ENCODE measurements at places on chromosomes 7 and 10. TPM values are rescaled to one million over a fixed set of nuclear protein-coding genes. Genes with fewer than 3 reads are reported as not detected.

DNA sequence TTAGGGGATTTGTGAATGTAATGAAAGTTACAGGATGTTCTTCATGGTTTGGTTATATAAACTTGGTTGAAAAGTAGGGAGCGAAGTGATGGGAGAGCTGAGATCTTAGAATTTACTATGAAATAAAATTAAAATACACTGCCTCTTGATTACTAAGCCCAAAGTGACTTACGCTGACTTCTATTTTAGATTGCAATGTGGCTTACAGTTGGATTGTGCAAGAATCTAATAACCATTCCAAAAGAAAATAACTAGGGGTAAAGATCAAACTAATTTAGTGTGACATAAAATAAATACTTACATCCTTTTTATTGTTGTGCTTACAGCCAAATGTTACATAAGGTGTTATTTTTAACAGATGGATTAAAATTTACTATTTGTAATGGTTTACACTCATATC, 15.3 kb downstream of the WNT16 start:
- H3K4me1 ChIP-seq, result no peaks in the 10 kb centered on the region
- no peak overlapping the region for H3K4me3 ChIP-seq
- H3K27me3 ChIP-seq, result no peaks in the 10 kb centered on the region
- no peak for DNase-seq

DNA sequence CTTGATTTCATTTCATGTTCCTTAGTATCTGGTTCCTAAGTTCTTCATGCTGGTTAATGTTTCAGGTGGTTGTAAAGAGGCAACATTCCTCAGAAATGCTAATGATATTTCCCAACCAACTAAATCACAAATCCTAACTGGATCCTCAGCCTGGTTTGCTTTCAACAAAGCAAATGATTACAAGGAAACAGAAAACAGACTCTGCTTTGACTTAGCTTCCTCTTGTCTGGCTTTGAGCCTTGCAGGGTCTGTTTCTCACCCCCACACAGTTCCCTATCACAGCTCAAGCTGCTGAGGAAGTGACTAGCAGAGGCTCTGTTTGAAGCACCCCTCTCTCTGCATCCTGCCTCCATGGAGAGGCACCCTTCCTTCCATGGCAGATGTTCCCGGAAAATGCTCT, 130.2 kb upstream of the CTTNBP2 start:
- no peak overlapping the region for H3K27ac ChIP-seq
- no peak for DNase-seq
- H3K27me3 ChIP-seq, result no peaks in the 10 kb centered on the region
- H3K4me3 ChIP-seq, result no peak overlapping the region
- H3K36me3 ChIP-seq, result no peaks in the 10 kb centered on the region
- H3K4me1 ChIP-seq, result no peaks in the 10 kb centered on the region

GRCh38 chr7:9962742-9963141, 1010.9 kb upstream of the PHF14 start:
- H3K4me3 ChIP-seq, result no peak overlapping the region
- no peaks in the 10 kb centered on the region for H3K36me3 ChIP-seq
- H3K27me3 ChIP-seq, result no peaks in the 10 kb centered on the region
- DNase-seq, result no peak
- H3K4me1 ChIP-seq, result no peaks in the 10 kb centered on the region
- H3K27ac ChIP-seq, result no peak overlapping the region

DNA sequence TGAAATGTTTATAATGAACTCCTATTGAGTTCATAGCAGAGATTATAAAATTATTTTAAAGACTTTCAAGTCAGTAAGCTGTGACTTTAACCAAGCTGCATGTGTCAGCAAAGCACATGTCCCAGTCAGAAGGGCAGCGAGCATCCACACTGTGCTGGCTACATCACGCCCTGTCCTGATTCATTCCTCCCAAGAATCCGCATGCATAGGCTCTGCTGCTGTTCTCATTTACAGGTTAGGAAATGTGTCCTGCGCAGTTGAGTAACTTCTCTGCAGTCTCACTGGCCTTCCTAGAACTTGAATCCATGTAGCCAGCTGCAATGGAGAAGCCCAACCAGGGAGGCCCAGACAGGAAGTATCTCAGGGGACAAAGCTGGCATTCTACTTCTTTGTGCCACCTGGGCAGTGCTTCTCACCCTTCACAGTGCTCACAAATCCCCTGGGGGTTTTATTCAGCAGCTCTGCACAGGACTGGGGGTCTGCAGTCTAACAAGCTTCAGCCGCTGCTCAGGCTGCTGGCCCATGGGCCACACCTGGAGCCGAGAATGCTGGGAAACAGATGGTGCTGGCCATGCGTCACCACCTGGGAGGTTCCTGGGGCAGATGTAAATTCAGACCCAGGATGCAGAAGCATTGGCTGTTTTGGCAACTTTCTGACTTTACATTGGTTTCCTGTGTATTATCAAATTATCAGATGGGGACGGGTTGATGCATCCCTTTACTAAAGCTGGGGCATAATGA, 192.8 kb upstream of the GDF10 start:
- DNase-seq, result no peak
- no peaks in the 10 kb centered on the region for H3K27me3 ChIP-seq
- no peaks in the 10 kb centered on the region for H3K4me1 ChIP-seq
- no peak overlapping the region for H3K4me3 ChIP-seq
- H3K27ac ChIP-seq, result no peak overlapping the region
- no peaks in the 10 kb centered on the region for H3K36me3 ChIP-seq

The MCM10 gene
- not detected for total RNA-seq

- no peaks in the 10 kb centered on the region for H3K36me3 ChIP-seq
- H3K4me1 ChIP-seq, result no peaks in the 10 kb centered on the region
- DNase-seq, result no peak
- H3K27me3 ChIP-seq, result no peaks in the 10 kb centered on the region
- H3K4me3 ChIP-seq, result no peak overlapping the region
Observed at GRCh38 chr7:127619681-127620405, 1.9 kb upstream of the PAX4 start.

DNA sequence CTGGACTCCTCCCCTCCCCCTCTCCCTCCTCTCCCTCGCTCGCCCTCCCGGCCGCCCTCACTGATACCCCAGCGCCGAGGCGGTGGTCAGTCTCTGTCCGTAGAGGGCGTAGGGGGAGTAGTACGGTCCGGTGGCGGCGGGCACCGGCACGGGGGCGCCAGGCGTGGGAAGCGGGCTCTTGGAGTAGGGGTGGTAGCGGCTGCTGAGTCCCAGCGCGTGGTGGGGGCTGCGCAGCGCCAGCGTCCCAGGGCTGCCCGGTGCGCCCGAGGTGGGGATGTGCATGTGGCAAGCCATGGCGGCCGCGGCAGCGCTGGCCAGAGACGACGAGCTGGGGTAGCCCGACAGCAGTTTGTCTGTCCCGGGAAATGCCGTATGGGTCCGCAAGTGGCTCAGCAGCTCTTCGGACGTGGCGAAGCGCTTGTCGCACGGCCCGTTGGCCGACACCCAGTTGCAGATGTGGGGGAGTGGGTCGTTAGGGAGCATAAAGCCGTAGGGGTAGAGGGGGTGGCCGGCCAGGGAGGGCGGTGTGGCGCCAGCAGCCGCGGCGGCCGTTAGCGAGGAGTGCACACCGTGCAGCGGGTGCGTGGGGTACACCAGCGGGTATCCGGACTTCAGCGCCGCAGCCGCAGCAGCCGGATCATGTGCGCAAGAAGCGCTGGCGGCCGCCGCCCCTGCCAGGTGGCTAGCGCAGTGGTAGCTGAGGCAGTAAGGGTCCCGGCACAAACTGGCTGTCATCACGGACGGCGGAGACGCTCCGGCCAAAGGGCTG, 2.7 kb downstream of the ZNF503 start:
- no peaks in the 10 kb centered on the region for H3K4me1 ChIP-seq
- peak overlapping the region; percentile 81 for H3K4me3 ChIP-seq
- H3K27me3 ChIP-seq, result no peaks in the 10 kb centered on the region
- no peaks in the 10 kb centered on the region for H3K36me3 ChIP-seq
- H3K27ac ChIP-seq, result peak overlapping the region; percentile 97

GRCh38 chr7:50164559-50165170, 71.6 kb upstream of the ZPBP start:
- no peaks in the 10 kb centered on the region for H3K27me3 ChIP-seq
- H3K27ac ChIP-seq, result no peak overlapping the region
- no peak overlapping the region for H3K4me3 ChIP-seq
- DNase-seq, result no peak
- H3K4me1 ChIP-seq, result no peaks in the 10 kb centered on the region

The TMEM270 gene
- total RNA-seq, result 1.1 TPM

DNA sequence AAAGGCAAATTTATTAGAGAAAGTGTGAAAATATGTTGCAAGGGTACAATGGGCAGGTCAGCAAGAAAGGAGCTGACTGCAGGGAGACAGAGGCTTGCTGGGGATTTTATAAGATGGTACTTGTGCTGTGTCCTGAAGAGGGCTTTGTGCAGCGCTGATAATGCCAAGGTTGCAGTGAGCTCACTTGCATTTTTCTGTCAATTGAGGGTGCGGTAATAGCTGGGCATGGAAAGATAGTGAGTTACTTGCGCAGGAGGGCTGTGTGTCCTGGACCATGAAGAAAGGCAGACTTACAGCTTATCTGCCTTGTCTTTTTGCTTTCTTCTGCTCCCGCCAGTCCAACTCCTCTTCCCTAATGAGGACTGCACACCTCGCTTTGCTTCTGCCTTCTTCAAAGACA, 12.5 kb downstream of the CDC123 start:
- no peaks in the 10 kb centered on the region for H3K4me1 ChIP-seq
- H3K4me3 ChIP-seq, result no peak overlapping the region
- no peak overlapping the region for H3K27ac ChIP-seq

The CASD1 gene
- total RNA-seq, result 16.8 TPM

The IPMK gene
- total RNA-seq, result 0.26 TPM

DNA sequence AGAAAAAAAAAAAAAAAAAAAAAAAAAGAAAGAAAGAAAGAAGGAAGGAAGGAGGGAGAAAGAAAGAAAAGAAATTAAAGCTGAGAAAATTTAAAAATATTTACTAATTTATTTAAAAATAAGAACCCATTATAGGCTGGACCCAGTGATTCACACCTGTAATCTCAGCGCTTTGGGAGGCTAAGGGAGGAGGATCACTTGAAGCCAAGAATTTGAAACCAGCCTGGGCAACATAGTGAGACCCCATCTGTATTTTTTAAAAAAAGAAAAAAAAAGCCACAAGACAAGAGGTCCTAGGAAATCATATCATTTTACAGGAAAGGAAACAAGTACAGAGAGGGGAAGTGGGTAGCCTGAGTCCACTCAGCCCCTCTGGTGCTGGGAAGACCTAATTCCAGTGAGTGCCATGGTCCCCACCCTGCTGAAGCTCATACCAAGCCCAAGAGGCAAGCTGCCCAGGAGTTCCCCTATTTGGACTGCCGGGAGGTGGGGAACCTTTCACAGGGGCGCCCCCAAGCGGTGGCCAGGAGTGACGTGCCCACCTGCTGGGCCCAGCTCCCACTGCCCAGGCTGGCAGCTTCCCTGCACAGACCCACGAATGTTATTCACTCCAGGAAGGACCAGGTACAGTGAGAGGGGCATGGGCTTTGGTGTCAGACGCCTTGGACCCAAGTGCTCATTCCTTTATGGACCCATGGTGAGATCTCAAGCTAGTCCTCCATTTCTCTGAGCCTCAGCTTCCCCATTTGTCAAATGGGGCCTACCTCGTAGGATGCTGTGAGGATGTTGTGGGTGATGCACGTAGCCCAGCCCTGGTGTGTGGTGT, 133.6 kb downstream of the ZMIZ1 start:
- no peak for DNase-seq
- H3K36me3 ChIP-seq, result no peaks in the 10 kb centered on the region
- H3K27ac ChIP-seq, result peak overlapping the region; percentile 9
- H3K4me1 ChIP-seq, result no peaks in the 10 kb centered on the region
- H3K4me3 ChIP-seq, result no peak overlapping the region

GRCh38 chr7:109926738-109927137, 1164.2 kb upstream of the LRRN3 start:
- no peaks in the 10 kb centered on the region for H3K27me3 ChIP-seq
- no peak overlapping the region for H3K4me3 ChIP-seq
- H3K4me1 ChIP-seq, result no peaks in the 10 kb centered on the region
- no peaks in the 10 kb centered on the region for H3K36me3 ChIP-seq
- no peak for DNase-seq

DNA sequence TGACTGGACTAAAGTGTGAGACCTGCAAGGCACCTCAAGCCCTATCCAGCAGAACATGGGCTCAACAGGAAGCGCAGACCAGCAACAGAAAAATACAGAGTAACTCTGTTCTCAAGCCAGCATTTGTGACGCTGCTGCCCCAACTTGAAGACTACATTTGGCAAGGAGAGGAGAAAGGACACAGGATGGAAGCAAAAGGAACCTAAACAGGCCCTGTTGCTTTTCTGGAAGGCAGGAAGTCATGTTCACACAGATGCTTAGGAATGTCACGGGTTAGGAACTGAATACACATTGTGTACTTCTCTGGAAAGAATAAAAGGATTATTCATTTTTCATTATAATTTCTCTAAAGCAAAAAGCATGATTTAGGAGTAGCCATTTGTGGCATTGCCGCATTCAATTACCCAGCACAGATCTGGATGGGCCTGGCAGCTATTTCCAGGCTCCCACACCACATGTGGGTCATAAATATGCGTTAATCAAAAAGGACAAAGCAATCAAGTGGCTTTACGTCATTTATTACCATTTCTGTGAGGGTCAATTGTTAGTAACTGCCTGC, 19.8 kb upstream of the TOMM7 start:
- H3K36me3 ChIP-seq, result no peaks in the 10 kb centered on the region
- H3K4me1 ChIP-seq, result no peaks in the 10 kb centered on the region
- no peak overlapping the region for H3K27ac ChIP-seq
- DNase-seq, result no peak
- H3K4me3 ChIP-seq, result no peak overlapping the region
- no peaks in the 10 kb centered on the region for H3K27me3 ChIP-seq

- DNase-seq, result no peak
- H3K36me3 ChIP-seq, result no peaks in the 10 kb centered on the region
- no peaks in the 10 kb centered on the region for H3K4me1 ChIP-seq
Observed at GRCh38 chr7:33685981-33686683, 219.2 kb upstream of the BMPER start.

DNA sequence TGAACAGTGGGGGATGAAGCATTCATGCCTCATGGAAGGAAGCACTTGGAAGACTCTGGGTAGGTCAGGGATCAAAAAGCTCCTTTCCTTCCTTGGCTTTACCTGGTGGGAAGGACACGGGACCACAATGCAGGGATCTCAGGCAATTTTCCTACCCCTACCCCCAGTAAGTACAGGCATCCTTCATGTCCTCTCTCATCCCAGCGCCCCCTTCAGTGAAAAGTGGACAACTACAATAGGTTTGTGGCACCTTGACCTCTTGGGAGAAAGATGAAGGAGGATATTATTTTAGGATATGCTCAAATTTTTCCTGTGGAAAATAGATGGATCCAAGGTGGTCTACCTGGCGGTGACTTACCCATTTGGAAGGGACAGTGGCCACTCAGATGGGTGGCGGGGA, 16.5 kb downstream of the AFAP1L2 start:
- no peaks in the 10 kb centered on the region for H3K27me3 ChIP-seq
- no peaks in the 10 kb centered on the region for H3K36me3 ChIP-seq
- no peak overlapping the region for H3K4me3 ChIP-seq
- H3K4me1 ChIP-seq, result no peaks in the 10 kb centered on the region
- no peak for DNase-seq
- H3K27ac ChIP-seq, result no peak overlapping the region

- no peak overlapping the region for H3K27ac ChIP-seq
- peak; percentile 28 for DNase-seq
- no peak overlapping the region for H3K4me3 ChIP-seq
- no peaks in the 10 kb centered on the region for H3K27me3 ChIP-seq
- H3K4me1 ChIP-seq, result no peaks in the 10 kb centered on the region
Observed at GRCh38 chr10:96642973-96643372, 56.2 kb upstream of the TM9SF3 start.

- H3K27ac ChIP-seq, result peak overlapping the region; percentile 94
- no peaks in the 10 kb centered on the region for H3K36me3 ChIP-seq
- H3K4me1 ChIP-seq, result peaks cover 7% of the 10 kb centered on the region
- H3K27me3 ChIP-seq, result no peaks in the 10 kb centered on the region
Observed at GRCh38 chr7:138000081-138000701, 1.7 kb downstream of the CREB3L2 start.

- peaks cover 74% of the 10 kb centered on the region for H3K27me3 ChIP-seq
- no peak overlapping the region for H3K27ac ChIP-seq
- H3K4me3 ChIP-seq, result no peak overlapping the region
- no peaks in the 10 kb centered on the region for H3K36me3 ChIP-seq
- no peaks in the 10 kb centered on the region for H3K4me1 ChIP-seq
- DNase-seq, result no peak
Observed at GRCh38 chr7:129780257-129780973, 168.9 kb downstream of the NRF1 start.
